ENCODE measurements at places on chromosomes 7 and 10. TPM values are rescaled to one million over a fixed set of nuclear protein-coding genes. Genes with fewer than 3 reads are reported as not detected.

SLC18A3 gene
- total RNA-seq: not detected

CAV2 gene
- total RNA-seq: 63.3 TPM

GFRA1 gene
- 88.2 TPM for total RNA-seq

- no peaks in the 10 kb centered on the region for H3K36me3 ChIP-seq
- H3K4me1 ChIP-seq: no peaks in the 10 kb centered on the region
- no peak overlapping the region for H3K4me3 ChIP-seq
- H3K27ac ChIP-seq: no peak overlapping the region
- no peaks in the 10 kb centered on the region for H3K27me3 ChIP-seq
Measured at GRCh38 chr7:64619705-64620104, 46.2 kb upstream of the ZNF107 start.

GRCh38 chr7:68441645-68442044, 1156.6 kb upstream of the AUTS2 start:
- no peak overlapping the region for H3K4me3 ChIP-seq
- DNase-seq: no peak

- H3K27me3 ChIP-seq: peaks cover 4% of the 10 kb centered on the region
- no peak overlapping the region for H3K27ac ChIP-seq
- no peak overlapping the region for H3K4me3 ChIP-seq
Measured at GRCh38 chr7:118844748-118845147, 620.2 kb downstream of the ANKRD7 start.

- H3K36me3 ChIP-seq: no peaks in the 10 kb centered on the region
- no peak overlapping the region for H3K27ac ChIP-seq
Measured at GRCh38 chr7:33448035-33448434, 318.7 kb downstream of the BBS9 start.

GRCh38 chr10:43249151-43249961, 17.5 kb downstream of the RASGEF1A start:
- no peaks in the 10 kb centered on the region for H3K4me1 ChIP-seq
- no peaks in the 10 kb centered on the region for H3K27me3 ChIP-seq
- no peak overlapping the region for H3K4me3 ChIP-seq
- H3K27ac ChIP-seq: no peak overlapping the region

DNA sequence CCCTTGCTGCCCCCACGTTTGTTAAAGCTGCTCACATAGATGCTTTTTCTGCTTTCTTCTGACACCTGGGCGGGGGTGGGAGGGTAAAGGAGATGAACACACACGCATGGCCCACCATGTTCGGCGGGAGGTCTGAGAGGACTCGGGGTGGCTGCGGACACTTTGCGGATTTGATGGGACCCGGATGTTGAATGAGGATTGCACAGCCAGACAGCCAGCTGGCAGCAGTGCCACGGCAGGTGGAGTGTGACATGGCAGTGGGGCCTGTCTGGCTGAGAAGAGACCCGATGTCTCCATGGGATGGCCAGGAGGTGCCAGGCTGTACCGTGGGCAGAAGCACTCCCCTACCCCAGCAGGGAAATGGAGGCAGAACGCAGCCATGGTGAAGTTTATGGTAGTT, 31.2 kb downstream of the PPP2R2D start:
- H3K27me3 ChIP-seq: no peaks in the 10 kb centered on the region
- no peak for DNase-seq
- no peaks in the 10 kb centered on the region for H3K36me3 ChIP-seq
- H3K4me3 ChIP-seq: no peak overlapping the region
- H3K4me1 ChIP-seq: peaks cover 3% of the 10 kb centered on the region
